ENCODE measurements at places on chromosomes 12 and 14.

- DNase-seq: peak; percentile 64
Observed at GRCh38 chr12:53495903-53496751, 3.1 kb downstream of the MAP3K12 start.

DNA sequence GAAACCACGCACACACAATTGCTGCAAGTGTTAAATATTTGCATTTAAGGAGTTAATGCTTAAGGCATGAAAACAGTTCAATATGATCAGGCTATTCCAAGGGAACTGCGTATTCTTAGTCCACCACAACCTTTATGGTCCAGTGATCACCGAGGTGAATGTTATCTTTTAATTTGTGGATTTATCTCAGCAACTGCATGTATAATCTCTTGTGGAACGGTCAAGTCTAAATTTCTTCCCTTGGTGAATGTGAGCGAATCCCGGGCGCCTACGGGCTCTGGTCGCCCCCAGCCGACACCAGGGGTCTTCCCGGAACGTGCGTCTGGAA is 999 bp upstream of the AK7 start:
- DNase-seq: no peak

- DNase-seq: no peak
Observed at GRCh38 chr14:63457498-63457897, 85.7 kb downstream of the PPP2R5E start.

GRCh38 chr12:61750604-61751003 is 509.6 kb upstream of the USP15 start:
- no peak for DNase-seq

Measured in HAP-1 (cell line).